ENCODE measurements at places on chromosomes 3 and 15.
A peak's percentile ranks its signal among the peaks of the same experiment; 100 is the strongest.

DNA sequence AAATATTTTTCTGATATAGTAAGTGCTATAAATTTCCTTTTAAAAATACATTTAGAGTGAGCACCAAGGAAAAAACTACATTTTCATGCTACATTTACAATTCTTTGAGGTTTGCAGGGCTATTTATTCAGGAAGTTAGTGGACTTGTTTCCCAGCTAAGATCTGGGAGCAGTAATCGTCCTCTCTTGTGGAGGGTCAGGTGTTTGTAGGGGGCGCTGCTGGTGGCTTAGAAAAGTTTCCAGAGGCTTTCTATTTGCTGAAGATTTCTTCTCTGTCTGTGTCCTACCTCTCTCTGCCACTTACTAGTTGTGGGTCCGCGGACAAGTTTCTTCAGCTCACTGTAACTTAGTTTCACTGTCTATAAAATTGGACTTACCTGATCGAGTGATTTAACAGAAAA lies 163.9 kb downstream of the PEX5L start:
- no peak for DNase-seq

DNA sequence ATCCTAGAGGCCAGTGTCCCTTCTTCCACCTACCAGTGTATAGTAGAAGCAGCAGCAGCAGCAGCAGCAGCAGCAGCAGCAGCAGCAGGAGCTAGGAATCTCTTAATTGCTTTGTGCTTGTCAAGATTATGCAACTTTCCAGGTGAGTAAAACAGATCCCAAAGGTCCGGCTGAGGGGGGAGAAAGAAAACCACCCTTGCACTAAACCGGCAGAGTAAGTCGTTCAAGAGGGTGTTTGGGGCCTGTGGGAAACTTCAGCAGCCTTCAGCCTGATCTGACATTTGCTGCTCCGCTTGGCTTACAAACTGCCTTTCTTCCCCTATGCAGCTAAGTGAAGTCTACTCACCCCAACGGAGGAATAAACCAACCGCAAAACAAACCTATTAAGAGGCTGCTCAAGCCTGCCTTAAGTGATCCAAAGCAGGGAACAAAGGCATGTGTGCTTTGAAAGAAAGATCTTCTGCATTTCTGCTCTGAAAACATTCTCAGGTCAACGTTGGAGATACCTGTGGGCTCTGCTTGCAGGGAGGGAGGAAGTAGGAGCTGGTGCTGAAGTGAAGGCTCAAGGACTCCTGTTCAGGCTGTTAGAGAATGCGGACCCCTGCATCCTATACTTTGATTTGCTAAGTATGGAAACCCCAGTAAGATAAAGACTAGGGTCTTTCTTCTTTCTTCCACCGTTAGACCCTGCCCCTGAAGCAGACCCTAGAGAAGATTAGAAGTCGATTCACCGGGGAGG lies 35.7 kb upstream of the DLG1 start:
- DNase-seq = no peak

- DNase-seq = no peak
Measured at GRCh38 chr15:85619992-85620689, 174.6 kb downstream of the KLHL25 start.

GRCh38 chr3:8481380-8481779 lies 20.2 kb upstream of the LMCD1 start:
- no peak for DNase-seq

- no peak for DNase-seq
Measured at GRCh38 chr3:129526121-129526900, 2.1 kb upstream of the RHO start.

DNA sequence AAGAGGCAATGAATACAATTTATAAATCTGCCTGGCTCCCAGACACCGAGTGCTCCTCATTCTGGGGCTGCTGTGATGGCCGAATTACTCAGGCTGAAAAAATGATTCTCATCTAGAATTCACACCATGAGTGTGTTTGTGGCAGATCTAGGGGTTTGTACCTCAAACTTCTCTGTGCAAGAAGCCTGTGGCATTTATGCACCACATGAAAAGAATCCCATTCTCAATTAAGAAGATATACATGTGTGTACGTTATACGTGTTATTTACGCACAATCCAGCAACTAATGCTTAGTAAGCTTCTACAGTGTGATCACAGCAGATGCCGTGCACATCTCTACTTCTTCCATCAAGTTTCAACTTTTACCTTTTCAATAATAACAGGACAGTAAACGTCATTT lies 476.8 kb downstream of the SHQ1 start:
- no peak for DNase-seq

DNA sequence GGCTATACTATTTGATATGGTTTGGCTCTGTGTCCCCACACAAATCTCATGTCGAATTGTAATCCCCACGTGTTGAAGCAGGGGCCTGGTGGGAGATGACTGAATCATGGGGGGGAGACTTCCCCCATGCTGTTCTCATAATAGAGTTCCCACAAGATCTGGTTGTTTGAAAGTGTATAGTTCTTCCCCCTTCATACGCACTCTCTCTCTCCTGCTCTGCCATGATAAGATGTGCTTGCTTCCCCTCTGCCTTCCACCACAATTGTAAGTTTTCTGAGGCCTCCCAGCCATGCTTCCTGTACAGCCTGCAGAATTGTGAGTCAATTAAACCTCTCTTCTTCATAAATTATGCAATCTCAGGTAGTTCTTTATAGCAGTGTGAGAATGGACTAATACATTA lies 290.1 kb upstream of the CHRM5 start:
- no peak for DNase-seq

DNA sequence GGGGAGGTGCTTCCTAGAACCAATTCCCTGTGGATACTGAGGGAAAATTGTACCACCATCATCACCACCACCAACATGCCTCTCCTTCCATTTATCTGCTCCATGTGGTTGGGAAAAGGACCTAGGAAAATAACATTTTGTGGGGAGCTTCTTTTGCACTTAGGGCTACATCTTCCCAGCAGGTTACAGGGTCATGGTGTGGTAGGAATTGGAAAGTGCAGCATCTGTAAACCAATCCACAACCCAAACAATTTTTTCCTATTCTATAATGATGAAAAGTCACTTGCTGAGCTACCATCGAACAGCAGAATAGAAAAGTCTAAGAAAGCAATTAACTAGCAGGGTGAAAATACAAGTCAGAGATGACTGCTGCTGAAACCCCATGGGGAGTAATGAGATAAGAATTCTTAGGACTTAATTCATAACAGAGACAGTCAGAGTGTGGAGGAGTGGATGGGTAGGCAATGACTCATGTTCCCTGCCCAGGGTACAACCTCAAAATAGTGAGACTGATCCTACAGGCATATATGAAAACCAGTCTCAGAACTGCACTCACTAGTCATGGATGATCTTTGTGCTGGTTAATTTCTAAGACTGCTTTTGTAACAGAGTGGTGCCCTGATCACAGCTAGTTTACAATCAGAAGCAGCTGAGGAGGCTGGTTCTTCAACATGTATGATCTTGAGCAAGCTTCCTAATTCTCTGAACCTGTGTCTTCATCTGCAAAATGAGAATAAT lies 38.1 kb upstream of the LEKR1 start:
- peak; percentile 87 for DNase-seq

DNA sequence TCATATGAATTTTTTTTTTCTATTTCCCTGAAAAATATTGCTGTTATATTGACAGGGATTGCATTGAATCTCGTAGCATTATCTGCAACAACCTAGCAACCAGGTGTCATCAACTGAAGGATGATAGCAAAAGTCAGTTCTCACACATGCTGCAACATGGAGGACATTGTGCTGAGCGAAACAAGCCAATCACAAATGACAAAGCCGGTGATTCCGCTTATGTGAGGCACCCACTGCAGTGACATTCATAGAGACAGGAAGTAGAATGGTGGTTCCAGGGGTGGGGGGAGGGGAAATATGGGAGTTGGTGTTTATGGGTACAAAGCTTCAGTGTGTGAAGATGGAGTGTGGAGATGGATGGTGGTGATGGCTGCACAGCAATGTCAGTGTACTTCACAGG lies 7.6 kb downstream of the NIPA1 start:
- no peak for DNase-seq

GRCh38 chr3:23863060-23863459 lies 53.7 kb downstream of the NKIRAS1 start:
- no peak for DNase-seq

- no peak for DNase-seq
Measured at GRCh38 chr3:135127946-135128470, 332.9 kb downstream of the EPHB1 start.

DNA sequence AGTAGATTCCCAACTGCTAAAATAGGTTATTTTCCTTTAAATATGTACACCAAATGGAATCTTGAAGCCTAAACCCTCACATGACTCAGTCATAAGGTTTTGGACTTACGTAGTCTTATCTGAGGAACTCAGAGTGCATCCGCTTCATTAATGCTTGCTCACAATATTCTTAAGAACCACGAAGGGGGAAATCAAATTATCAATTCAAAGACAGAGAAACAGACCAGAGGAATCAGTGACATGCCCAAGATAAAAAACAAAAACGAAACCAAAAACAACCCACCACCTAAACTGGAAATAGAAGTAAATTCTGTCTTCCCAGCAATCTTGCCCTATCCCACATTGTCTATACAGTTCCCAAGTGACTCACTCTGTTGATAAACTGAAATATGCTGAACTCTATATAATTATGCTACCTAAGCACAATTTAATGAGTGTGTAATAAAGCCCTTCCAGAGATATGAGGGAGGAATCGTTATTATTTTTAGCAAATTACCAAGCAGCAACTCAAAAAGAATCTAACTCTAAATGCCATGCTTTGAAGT lies 135.4 kb upstream of the CBLB start:
- DNase-seq = no peak

- DNase-seq = no peak
Measured at GRCh38 chr3:104825116-104825515, 541.6 kb upstream of the ALCAM start.

GRCh38 chr3:101124125-101124524 lies 130.9 kb upstream of the ABI3BP start:
- DNase-seq = no peak

DNA sequence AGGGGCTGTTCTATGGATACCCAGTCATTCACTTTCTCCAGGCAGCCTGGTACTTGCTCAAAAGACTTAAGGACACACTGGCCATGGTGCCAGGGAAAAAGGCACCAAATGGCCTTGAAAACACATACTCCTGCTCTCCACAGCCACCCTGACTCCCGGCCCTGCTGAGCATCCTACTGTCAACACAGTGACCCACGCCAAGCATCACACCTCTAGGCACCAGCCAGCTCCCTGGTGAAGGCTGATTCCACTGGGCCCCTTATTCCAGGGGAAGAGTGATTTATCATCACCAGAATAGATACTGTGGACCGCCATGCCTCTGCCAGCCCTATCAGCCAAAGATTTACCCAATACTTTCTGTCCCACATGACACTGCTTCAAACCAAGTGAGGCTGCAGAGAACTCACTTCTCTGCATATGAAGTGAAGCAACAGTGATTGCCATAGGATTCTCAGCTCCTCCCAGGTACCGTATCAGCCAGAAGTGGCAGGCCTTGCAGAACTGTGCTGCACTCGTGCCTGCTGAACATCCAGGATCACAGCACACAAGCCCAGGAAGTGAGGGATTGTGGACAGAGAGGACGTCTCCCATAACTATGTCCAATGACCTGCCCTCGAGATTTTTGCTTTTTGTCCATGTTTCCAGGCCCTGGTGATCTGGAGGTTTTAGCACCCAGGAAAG lies 63.7 kb downstream of the WHAMM start:
- no peak for DNase-seq

DNA sequence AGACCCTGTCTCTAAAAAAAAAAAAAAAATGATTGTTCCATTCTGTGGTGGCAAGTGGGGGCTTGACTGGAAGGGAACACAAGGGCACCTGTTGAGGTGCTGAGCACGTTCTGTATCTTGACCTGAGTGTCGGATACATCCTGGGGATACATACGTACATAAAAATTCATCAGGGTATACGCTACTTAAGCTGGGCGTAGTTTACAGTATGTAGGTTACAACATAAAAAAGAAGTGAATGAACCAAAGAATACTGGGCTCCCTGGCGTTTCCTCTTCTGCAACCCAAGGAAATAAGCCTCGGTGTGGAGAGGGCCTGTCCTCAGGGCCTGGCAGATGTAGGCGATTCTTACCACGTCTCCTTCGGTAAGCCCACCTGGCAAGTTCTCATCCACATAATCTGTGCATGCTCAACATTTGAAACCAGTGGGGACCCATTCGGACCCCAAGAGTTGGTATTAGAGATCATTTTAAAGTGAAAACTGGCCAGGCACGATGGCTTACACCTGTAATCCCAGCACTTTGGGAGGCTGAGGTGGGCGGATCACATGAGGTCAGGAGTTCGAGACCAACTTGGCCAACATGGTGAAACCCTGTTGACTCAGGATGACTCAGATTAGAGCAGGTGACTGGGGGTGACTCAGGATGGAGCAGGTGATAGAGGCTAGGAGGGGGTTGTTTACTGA lies 5.1 kb upstream of the MUC20 start:
- no peak for DNase-seq

GRCh38 chr3:149820183-149820582 lies 7.2 kb downstream of the RNF13 start:
- DNase-seq = no peak

GRCh38 chr15:65982627-65983322 lies 113.5 kb downstream of the RAB11A start:
- DNase-seq = no peak

DNA sequence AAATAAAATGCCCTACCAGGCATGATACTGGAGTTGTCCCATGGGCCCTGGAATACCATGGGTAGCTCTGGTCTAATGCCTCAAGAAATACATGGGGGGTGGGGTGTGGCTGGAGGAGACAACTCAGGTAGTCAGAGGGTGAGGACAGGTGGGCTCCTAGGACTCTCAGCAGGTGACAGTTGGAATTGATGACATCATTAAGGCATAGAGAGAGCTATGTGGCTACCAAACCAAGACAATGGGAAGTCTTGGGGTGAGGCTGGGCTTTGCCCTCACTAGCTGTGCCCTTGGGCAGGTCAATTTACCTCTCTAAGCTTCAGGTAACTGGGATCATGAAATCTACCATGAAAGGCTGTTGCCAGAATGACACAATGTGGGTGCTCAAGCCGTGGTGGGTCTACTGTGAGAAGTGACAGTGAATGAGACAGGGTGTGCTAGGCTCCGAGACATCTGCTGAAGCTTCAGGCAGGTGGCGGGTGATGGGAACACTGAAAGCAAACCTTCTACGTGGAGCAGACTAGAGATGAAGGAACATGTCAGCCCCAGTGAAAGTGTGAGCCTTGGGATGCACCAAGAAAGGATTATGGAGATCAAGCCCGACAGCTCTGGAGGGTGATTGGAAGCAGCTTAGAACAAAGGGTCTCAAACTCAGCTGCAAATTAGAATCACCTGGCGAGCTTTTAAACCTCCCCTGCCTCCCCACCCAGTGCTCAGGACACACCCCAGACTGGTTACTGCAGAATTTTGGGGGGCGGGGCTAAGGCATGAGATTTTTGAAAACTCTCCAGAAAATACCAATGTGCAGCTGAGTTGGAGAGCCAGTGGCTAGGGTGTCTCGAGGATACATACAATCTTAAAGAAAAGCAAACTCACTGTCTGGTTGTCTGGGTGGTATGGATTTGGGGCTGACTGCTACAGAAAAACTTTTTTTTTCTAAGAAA lies 21.5 kb downstream of the SLC6A20 start:
- DNase-seq = no peak

GRCh38 chr3:160390565-160391138 lies 8.4 kb downstream of the IFT80 start:
- no peak for DNase-seq

Data from HFF-Myc (cell line).